Keratinocyte (primary cell): ENCODE measurements at places on chromosomes 2 and 18. TPM values are rescaled to one million over a fixed set of nuclear protein-coding genes. Genes with fewer than 3 reads are reported as not detected.

ABCG5 gene
- not detected in 3 replicates for polyA plus RNA-seq

DNA sequence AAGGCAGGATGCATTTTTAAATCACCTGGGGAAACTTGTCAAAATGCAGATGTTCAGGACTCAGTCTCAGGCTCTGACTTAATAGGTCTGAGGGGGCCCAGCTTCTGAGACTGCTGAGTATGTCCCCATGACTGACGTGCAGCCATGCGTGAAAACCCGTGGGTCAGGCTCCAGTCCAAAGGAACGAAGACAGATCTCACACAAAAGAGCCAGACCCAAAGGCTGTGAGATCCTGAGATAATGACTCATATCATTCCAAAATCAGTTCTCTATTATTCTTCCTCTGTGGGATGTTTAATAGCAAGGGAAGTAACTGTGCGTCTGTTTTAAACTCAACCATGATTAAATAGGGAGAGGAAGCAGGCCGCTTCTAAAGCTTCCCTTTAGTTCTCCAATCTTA lies 107.4 kb upstream of the ACAA2 start:
- H3K36me3 ChIP-seq = no peaks in the 10 kb centered on the region
- no peak for DNase-seq
- H3K4me3 ChIP-seq = no peak overlapping the region
- H3K27me3 ChIP-seq = peaks cover 10% of the 10 kb centered on the region

GRCh38 chr2:144364944-144365738 lies 154.8 kb downstream of the ZEB2 start:
- H3K4me1 ChIP-seq = peaks cover 2% of the 10 kb centered on the region
- H3K36me3 ChIP-seq = no peaks in the 10 kb centered on the region
- no peak overlapping the region for H3K27ac ChIP-seq
- no peak overlapping the region for H3K4me3 ChIP-seq

CTDSP1 gene
- 38.7 to 47.1 TPM (median 46.4 TPM) in 3 replicates for polyA plus RNA-seq

- DNase-seq = no peak
- H3K36me3 ChIP-seq = no peaks in the 10 kb centered on the region
- H3K4me1 ChIP-seq = peaks cover 37% of the 10 kb centered on the region
- no peak overlapping the region for H3K27ac ChIP-seq
- no peaks in the 10 kb centered on the region for H3K27me3 ChIP-seq
Measured at GRCh38 chr2:234110219-234110618, 59.7 kb downstream of the SPP2 start.

TUBA3D gene
- not detected in 3 replicates for polyA plus RNA-seq

DNA sequence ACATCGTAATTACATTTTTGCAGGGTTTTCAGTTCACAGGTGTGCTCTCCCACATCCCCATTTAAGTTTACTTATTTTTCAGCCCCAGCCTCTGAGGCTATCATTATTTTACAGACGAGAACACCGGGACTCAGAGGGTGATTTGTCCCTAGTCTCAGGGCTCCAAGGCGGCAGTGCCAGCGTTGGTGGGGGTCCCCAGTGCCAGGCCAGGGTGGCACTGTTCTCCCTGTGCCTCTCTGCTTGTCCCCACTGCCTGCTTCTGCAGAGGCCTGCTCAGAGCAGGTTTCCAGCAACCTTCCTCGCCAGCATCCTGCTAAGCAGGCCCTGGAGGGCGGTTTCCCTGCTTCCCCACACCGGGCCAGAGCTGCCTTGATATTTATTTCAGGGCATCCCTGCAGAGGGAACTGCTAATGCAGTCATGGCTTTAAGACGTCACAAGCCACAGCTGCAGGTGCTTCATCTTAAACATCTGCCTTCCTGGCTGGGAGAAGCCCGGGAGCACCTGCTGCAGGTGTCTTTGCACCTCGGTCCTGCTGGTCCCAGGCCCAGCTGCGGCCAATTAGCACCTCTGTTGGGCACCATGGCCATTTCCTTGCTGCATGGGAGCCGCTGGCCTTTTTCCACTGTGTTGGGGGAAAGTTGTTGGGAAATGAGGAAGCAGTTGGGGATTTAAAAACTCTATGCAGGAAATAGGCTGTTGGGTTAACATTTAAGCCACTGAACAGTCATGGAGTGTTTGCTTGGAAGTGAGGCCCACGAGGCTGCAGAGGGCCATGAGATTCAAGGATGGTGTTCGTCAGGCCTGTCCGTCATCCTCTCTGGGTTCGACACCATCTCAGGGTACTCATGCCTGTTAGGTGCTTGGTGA lies 22.8 kb downstream of the HPCAL1 start:
- DNase-seq = no peak
- H3K4me3 ChIP-seq = no peak overlapping the region
- H3K36me3 ChIP-seq = no peaks in the 10 kb centered on the region
- no peak overlapping the region for H3K27ac ChIP-seq
- H3K27me3 ChIP-seq = no peaks in the 10 kb centered on the region
- H3K4me1 ChIP-seq = peaks cover 2% of the 10 kb centered on the region

DNA sequence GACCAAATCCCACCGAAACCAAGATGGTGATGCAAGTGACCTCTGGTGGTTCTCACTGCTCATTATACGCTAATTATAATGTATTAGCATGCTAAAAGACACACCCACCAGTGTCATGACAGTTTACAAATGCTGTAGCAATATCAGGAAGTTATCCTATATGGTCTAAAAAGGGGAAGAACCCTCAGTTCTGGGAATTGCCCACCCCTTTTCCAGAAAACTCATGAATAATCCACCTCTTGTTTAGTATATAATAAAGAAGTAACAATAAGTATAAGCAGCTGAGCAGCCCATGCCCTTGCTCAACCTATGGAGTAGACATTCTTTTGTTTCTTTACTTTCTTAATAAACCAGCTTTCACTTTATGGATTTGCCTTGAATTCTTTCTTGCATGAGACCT lies 31.0 kb upstream of the FMNL2 start:
- no peak overlapping the region for H3K27ac ChIP-seq
- H3K27me3 ChIP-seq = no peaks in the 10 kb centered on the region
- peaks cover 15% of the 10 kb centered on the region for H3K4me1 ChIP-seq
- no peaks in the 10 kb centered on the region for H3K36me3 ChIP-seq

UBE2E3 gene
- 88.3 to 107 TPM (median 91.1 TPM) in 3 replicates for polyA plus RNA-seq

DNA sequence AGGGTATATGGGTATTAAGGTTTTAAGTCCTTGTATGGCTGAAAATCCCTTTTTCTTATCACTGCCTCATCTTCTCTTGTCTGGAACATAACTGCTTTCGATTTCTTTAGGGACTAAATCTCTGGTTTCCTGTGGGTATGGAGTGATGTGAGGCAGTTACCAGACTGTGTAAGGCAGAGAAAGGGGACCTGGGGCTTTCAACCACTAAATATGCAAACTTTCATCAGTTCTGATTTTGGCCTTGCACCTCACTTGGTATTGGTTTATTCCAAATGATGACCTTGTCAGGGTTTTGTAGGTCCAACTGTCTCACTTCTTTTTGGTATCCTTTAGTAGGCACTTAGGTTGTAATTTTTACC lies 9.3 kb downstream of the MAP4K4 start:
- peaks cover 14% of the 10 kb centered on the region for H3K36me3 ChIP-seq
- peaks cover 46% of the 10 kb centered on the region for H3K4me1 ChIP-seq
- no peak overlapping the region for H3K4me3 ChIP-seq
- no peak for DNase-seq

DNA sequence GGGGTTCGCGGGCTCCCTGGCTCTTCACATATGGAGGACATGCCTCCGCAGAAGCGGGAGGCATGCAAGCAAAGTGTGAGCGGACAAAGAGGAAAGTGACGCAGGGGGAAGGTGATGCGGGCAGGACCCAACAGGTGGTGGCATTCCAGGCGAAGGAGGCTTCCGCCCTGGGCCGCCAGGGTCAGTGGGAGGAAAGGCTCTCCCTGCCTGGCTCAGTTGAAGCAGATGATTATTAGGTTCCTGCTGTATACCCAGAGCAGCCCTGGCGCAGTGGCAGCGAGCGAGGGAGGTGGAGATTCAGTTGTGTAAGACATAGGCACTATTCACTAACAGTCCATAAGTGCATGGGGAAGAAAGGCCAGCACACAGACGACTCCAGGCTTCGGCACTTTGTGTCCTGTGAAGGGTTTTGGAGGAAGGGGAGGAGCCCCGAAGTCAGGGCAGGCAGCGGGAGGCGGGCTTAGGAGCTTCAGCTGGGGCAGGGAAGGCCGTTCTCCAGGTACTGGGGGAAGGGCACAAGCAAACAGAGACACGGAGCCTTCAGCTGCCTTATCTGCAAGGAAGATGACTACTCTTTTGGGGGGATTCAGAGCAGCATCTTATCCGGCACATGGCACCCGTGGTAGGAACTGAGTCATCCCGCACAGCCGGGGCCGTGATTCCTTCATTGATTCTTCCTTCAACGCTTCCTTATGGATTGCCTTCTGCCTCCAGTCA lies 89.8 kb downstream of the TGOLN2 start:
- H3K36me3 ChIP-seq = no peaks in the 10 kb centered on the region
- H3K4me3 ChIP-seq = no peak overlapping the region
- H3K27ac ChIP-seq = peak overlapping the region; percentile 38
- H3K27me3 ChIP-seq = no peaks in the 10 kb centered on the region

GRCh38 chr2:226011716-226012450 lies 612.4 kb downstream of the NYAP2 start:
- H3K27me3 ChIP-seq = no peaks in the 10 kb centered on the region
- H3K4me1 ChIP-seq = no peaks in the 10 kb centered on the region
- no peaks in the 10 kb centered on the region for H3K36me3 ChIP-seq
- no peak overlapping the region for H3K4me3 ChIP-seq
- DNase-seq = no peak
- no peak overlapping the region for H3K27ac ChIP-seq

GRCh38 chr2:237742614-237743013 lies 56.0 kb upstream of the RBM44 start:
- peaks cover 13% of the 10 kb centered on the region for H3K36me3 ChIP-seq
- no peak for DNase-seq
- H3K4me1 ChIP-seq = peaks cover 7% of the 10 kb centered on the region
- no peaks in the 10 kb centered on the region for H3K27me3 ChIP-seq
- H3K27ac ChIP-seq = no peak overlapping the region
